Central memory CD4-positive, alpha-beta T cell (primary cell): ENCODE measurements at places on chromosomes 13 and 19.

DNA sequence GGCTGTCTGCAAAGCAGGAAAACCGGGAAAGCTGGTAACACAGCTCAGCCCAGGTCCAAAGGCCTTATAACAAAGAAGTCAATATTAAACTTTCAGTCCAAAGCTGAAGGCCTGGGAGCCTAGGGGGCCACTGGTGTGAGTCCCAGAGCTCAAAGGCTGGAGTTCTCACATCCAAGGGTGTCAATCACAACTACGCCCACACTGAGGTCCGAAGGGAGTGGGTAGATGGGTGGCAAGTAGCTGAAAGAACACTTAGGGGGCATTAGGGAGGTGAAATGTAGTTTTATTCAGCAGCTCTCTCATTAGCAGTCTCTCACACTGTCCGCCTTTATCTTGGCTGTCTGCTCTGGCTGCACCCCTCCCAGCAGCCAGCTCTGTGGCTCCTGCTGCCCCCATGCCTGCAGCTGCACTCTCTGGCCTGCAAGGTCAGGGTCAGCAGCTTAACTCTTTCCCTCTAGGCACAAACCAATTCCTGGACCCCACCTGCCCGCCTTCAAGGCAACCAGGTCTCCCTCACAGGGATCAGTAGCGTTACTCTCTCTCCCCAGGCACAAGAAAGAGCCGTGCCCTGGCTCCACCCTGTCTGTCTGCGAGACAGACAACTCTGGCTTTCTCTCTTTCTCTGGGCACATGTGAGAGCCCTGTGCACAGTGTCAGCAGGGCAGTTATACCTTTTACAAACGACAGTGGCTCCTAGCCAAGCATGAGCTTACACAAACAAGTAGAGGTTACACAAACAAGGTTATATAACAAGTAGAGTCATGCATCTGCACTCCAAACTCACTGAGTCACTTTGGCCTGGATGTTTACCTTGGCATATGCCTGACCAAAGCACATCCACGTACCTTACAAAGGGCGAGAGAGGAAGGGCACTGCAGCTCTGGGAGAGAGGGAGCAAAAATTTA, 249.4 kb upstream of the PCDH20 start:
- DNase-seq: no peak

DNA sequence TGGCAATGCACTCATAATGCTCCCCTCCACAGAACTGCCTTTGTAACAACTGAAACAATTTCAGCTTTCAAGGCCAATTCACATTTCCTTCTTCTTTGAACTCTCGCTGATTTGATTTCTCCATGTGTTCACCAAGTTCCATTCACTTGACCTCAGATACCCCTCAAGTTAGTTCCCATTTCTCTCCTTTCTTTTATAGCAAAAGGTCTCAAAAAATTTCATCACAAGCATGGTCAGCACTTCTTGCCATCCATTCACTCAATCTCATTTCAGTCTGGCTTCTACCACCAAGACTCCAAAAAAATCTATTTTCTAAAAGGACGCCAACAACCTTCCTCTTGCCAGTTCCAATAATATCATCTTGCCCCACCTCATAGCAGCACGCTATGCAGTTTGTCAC, 135.7 kb downstream of the DIAPH3 start:
- no peak for DNase-seq

DNA sequence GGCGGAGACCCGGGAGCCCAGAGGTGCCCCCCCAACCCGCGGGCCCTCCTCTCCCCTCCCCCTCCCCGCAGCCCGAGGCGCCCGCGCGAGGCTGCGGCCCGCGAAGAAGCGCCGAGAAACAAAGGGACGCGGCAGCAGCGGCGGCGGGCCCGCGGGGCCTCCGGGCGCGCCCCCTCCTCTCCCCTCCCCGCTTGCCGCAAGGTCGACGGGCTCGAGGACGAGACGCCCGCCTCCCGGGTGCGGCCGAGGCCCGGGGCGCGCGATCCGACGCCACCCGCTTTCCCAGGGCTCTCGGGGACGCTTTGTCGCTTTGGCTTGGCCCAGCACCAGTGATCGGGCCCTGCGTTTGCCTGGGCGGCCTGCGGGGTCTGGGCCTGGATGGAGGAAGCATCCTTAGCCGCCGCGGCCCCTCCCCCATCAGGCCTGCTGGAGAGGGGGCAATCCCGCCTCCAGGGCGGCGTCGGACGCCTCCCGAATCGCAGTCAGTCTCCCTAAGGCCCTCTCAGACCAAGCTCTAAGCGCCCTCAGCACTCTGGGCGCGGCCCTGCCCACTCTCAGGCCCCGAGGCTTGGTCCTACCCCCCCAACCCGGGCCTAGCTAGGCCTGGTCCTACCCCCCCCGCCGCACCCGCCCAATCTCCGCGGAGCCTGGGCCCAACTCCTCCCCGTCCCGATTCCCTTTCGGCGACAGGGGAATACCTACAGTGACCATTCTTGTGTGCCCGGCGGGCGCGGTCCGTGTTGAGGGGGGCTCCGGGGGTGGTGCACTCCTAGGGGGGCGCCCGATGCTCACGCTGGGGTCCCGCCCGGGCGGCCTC, 740 bp downstream of the ELAVL3 start:
- DNase-seq: no peak

DNA sequence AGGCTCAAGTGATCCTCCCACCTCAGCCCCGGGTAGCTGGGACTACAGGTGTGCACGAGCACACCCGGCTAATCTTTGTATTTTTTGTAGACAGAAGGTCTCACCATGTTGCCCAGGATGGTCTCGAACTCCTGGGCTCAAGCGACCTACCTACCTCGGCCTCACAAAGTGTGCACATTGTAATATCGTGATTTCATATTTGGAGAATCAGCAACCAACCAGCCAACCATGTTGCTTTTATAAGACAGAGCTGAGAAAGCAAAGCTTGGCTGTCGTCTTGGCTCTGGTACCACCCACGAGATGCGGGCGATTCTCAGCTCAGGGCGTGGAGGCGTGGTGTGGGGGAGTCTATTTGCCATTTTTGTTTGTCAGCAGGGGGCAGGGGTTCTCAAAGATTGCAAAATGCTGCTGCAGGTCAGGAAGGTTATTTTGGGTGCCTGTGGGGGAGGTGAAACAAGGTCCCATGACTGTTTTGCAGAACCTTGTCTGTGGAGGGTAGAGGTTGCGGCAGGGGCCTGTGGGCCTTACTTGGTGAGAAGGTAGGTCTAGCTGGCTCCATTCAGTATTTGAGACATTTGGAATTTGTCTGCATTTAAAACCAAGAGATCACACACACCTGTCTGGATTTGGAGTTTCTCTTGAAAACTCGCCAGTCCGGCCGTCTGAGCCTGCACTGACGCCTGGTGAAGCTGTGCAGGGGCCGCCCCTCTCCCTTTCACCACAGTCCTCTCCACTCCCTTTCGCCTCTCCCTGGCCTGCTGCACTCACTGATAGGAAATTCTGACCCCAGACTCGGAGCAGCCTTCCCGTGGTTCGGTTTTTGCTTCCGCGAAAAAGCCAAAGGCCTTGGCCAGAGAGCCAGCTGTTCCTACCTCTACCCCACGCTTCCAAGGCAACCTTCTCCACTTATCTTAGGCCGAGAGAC, 15.4 kb downstream of the TNFAIP8L1 start:
- DNase-seq: no peak

- DNase-seq: no peak
These were observed 799.1 kb downstream of the DIAPH3 start for GRCh38 chr13:59364641-59365085.

DNA sequence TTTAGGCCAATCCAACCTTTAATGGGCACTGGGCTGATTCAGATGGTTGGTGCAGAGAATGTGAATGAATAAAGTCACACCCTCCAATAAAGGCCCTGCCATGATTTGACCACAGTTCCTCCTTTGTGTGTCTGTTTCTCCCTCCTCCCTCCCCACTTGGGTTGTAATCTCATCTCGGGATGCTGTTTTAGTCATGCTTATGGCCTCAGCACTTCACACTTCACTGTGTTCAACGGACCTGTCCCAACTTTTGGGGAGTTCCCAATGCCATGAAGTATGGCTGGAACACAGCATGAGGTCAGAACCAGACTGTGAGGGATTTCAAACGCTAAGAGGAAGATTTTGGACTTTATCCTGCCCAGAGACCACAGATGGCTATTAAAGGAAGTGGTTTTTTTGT, 5.6 kb upstream of the RAB8A start:
- DNase-seq: no peak

- DNase-seq: no peak
These were observed 36.9 kb upstream of the C19orf12 start for GRCh38 chr19:29751932-29752331.

DNA sequence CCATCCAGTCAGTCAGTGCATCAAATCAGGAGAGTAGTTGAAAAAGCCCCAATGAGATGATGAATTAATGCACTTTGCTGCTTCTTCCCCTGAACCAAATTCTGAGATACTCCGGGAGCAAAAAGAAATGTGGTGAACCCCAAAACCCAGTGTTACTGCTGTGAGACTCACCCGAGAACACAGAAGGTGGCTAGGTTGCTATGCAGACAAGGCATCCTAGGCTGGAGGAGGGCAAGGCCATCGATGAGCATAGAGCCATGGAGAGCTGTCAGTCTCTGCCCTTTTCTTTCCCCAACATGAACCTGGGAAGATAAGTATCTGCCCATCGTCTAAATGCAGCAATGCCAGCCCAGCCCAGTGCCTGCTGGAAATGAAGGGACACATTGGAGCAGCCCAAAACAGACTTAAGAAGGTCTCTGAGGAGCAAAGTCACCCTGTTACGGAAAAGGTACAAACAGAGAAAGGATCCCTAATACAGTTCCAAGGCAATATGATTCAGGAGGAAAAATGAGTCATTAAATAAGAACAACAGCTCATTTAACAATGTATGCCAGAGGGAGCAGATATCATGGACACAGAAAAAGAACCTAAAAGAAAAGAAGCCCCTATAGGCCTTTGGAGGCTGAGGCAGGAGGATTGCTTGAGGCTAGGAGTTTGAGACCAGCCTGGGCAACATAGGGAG, 272.0 kb downstream of the FOXO1 start:
- no peak for DNase-seq
